CD4-positive, alpha-beta T cell treated with Interleukin-15 for 4 hours (primary cell): ENCODE measurements at places on chromosomes 3 and 15.

GRCh38 chr15:40306908-40307307, 827 bp downstream of the PLCB2 start:
- DNase-seq: no peak

DNA sequence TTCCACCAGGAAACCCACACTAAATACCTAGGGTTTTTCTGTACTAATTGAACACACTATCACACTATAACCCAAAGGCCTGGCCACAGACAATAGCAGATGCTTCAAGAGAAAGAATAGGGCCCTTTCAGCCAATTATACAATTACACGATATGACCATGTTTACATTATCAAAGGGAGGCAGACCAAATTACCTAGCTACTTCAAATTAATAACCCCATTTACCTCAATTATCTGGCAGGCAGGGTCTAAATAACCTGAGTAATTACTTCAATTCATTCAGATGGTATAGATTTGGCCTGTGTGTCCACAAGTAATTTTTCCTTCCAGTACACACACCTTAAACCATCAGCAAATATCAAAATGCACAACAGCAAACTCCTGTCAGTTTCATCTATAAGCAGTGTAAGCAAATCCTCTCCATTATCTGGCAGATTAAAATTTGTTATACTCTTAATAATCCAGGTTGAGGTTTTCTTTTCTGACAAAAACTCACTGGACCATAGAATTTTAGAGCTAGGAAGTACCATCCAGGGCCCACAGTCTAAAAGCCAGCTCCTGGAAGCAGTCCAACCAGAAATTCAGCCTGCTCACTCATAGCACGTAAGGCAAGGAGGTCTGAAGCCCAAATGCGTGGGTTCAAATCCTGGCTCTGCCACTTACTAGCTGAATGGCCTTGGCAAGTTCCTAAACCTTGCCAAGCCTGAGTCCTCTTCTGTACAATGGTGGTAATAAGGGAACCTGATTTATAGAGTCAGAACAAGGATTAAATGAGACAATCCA, 51.8 kb downstream of the RFTN1 start:
- no peak for DNase-seq

- no peak for DNase-seq
Observed at GRCh38 chr15:81054236-81054635, 53.5 kb downstream of the TLNRD1 start.

- DNase-seq: no peak
Observed at GRCh38 chr3:47385796-47386195, 5.0 kb downstream of the PTPN23 start.

GRCh38 chr15:40538976-40539375, 25.9 kb downstream of the CCDC32 start:
- DNase-seq: no peak

DNA sequence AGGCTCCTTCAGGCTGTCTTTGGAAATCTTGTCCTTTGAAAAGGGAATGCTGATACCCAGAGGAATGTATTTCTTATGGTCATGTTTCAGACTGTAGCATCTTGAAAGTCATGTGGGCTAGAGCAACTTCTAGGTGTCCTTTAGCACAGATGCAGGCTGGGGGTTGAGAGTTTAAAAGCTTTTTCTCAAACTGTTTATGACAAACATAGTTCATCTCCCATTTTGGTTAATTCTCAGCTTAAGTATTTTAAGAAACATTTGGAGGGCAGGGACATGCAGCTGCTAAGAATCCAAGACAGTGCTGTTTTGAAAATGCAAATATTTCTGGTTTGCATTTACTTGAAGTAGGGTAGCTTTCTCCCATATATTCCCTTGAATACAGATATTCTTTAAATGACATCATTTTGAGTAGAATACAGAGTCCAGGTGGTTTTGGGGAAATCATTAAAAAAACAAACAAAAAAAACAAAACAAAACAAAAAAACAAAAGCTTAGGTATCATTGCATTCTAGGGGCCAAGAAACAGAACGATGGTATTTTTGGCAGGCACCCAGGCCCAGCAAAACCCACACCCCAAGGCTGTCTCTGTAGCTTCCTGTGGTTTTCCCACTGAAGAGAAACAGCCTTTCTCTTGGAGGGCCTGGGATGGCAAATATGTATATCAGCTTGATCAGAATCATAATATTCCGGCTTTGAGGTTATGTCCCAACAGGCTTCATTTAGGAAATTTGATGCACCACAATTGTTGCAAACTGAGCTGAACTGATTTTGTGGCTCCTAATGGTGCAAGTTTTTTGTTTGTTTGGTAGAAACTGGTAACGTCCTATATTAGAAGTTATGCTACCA, 120.0 kb downstream of the ATG7 start:
- no peak for DNase-seq

DNA sequence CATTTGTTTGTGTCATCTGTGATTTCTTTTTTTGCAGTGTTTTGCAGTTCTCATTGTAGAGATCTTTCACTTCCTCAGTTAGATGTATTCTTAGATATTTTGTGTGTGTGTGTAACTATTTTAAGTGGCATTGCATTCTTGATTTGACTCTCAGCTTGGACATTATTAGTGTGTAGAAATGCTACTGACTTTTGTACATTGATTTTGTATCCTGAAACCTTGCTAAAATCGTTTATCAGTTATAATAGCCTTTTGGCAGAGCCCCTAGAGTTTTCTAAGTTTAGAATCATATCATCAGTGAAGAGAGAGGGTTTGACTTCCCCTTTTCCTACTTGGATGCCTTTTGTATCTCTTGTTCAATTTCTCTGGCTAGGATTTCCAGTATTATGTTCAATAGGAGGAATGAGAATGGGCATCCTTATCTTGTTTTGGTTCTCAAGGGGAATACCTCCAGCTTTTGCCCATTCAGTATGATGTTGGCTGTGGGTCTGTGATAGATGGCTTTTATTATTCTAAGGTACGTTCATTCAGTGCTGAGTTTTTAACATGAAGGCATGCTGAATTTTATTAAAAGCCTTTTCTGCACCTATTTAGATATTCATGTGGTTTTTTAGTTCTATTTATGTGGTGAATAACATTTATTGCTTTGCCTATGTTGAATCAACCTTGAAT, 211.7 kb downstream of the MBNL1 start:
- DNase-seq: no peak

DNA sequence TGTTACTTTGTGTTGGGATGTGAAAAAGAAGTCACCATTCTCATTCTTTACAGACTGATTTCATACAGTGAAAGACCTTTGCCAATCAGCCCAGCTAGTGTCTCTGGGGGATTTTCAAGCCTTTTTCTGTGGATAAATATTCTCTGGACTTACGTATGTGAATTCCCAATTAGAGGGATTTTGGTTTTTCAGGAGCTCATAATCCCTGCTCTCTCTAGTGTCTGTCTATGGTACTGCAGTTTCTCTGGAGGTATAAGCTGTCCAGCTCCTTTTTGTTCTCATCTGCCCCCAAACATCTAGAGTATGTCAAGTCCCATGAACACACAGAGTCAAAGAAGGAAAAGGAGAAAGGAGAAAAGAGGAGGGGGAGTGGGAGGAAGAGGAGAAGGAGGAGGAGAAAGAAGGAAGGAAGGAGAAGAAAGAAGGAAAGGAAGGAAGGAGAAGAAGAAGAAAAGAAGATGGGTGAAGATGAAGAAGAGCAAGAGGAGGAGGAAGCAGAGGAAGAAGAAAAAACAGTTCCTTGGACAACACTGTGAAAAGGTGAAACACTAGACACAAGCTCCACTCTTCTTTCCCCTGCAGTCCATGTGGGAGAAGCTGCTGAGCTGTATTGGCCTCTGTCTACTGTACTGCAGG, 218.6 kb downstream of the GREM1 start:
- no peak for DNase-seq

- DNase-seq: no peak
Observed at GRCh38 chr3:193507566-193507965, 47.1 kb downstream of the ATP13A4 start.

- DNase-seq: no peak
Observed at GRCh38 chr15:69011641-69012040, 2.9 kb upstream of the NOX5 start.

- no peak for DNase-seq
Observed at GRCh38 chr3:11552289-11553264, 91.1 kb downstream of the VGLL4 start.

GRCh38 chr15:70907784-70908471, 15.3 kb downstream of the LRRC49 start:
- no peak for DNase-seq

- DNase-seq: no peak
Observed at GRCh38 chr3:143529018-143529478, 319.2 kb downstream of the SLC9A9 start.

DNA sequence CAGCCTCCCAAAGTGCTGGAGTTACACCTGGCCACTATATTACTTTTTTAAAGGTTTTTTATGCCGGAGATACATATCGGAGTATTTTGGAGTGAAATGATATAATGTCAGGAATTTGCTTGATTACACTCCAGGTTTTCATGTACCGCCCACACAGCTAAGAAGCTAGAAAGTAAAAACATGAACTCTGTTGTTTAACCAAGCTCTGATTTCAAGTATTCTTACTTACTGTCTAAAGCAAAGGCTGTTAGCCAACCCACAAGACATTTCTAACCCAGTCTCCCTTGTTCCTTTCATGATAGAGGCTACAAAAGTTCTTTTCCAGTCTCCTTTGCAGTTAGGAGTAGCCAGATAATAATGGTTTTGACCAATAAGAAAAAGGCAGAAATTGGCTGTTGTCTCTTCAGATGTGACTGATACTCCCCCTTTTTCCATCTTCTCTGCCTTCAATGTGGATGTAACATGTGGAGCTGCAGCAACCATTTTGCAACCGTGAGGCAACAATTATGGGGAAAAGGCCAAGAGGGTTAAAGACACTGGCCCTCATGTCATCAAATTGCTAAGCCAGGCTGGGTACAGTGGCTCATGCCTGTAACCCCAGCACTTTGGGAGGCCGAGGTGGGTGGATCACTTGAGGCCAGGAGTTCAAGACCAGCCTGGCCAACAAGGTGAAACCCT, 6.1 kb upstream of the CP start:
- DNase-seq: no peak

DNA sequence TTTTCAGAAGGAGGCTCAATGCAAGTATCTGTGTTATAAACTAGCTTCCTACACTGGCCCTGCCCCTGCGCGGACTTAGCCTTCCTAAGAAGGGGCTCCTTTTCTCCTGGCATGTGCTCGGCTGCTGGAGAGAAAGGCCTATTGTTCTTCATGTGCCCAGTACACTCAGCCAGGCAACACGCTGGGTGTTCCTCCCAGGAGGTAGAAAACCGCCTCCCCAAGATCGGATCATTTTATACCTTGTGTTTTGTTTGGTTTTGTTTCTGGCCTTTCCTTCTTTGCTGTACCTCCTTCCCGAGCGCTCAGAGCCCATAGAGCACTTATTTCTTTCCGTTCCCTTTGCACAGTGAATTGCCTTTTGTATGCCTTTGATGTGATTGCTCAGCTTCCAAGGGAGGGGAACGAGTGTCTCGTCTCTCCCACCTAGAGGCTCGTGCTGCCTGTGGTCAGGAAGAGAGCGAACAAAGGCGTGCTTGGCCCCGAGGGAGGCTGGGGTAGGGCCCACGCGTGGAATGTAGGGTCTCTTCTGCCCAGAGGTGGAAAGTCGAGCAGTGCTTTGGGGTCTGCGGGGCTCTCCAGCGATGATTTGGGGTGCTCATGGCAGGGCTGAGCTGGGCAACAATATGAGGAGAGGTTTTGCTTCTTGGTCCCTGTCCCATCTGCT, 30.0 kb downstream of the CCNL1 start:
- DNase-seq: peak; percentile 28

DNA sequence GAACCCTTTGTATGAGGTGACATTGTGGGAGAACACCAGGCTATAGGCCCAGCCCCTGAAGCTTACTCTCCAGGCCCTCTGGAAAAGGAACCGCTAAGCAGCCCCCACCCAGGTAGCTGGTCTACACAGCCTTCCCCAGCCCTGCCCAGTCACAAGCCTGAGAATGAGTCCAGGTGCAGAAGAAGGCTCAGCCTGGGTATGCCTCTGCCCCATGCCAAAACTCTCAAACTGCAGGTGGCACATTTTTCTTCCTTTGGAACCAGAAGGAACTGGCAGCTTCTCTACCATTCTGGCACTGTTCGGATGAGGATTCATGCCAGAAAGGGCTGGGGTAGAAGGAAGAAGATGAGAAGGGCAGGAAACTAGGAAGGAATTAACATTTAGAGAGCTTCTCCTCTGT, 23.7 kb upstream of the TBC1D21 start:
- no peak for DNase-seq

GRCh38 chr15:100200287-100200880, 141.4 kb downstream of the ADAMTS17 start:
- DNase-seq: no peak

- no peak for DNase-seq
Observed at GRCh38 chr3:117681619-117682018, 972.0 kb downstream of the TUSC7 start.

- no peak for DNase-seq
Observed at GRCh38 chr3:123287051-123287961, 85.6 kb downstream of the SEC22A start.

DNA sequence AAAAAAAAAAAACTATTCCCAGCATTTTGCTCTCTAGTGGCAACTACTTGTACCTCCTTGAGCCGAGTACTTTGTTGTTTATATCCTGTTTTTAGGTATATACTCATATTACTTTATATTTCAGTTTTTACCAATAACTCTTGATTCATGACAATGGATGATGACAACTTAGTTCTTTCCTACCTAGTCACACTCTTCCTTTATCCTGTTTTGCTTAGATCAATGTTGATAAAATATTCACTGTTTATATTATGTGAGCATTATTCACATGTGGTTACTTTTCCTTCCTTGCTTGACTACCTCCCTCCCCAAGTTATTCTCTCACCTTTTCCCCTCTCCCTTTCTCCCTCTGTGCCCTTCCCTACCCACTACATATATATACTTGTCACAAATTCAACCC, 53.7 kb downstream of the NKIRAS1 start:
- DNase-seq: no peak

DNA sequence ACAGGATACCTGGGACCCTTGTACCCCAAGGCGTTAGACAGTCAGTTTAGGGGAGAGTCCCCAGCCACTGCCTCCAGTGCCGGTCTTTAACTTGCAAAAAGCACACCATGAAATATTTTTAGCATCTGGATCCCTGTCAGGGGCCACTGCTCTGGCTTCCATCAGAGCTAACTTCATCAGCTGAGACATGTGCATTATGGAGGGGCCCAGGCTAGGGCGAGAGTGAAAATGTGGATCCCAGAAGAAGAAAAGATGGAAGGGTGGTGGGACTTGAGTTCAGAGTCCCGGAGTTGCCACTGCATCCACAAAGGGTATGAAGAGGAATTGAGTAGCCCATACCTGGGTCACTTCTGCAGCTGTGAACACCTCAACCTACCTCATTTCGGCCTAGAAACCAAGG, 23.5 kb upstream of the SPATA12 start:
- DNase-seq: no peak

GRCh38 chr3:195566797-195567196, 16.9 kb downstream of the APOD start:
- no peak for DNase-seq

GRCh38 chr3:7209098-7209497, 348.2 kb downstream of the GRM7 start:
- DNase-seq: no peak

DNA sequence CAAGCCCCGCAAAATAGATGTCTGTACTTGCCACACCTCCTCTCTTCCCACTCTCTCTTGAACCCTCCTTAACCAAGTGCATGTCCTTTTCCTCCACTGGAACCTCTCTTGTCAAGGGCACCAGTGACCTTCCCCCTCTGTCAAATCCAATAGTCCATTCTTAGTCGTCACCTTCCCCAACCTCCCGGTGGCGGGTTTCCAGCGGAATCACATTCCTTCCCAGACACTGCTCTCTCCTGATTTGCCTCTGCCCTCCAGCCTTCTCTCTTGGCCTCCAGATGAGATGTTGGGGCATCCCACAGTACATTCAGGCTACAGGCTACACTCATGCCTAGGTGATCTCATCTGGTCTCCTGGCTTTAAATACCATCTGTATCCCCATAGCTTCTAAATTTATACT, 31.1 kb downstream of the SCN5A start:
- DNase-seq: no peak

- DNase-seq: no peak
Observed at GRCh38 chr15:67407786-67408185, 113.1 kb upstream of the C15orf61 start.
